HCT116 (cell line): ENCODE measurements at places on chromosomes 11 and 22. TPM values are rescaled to one million over a fixed set of nuclear protein-coding genes. Genes with fewer than 3 reads are reported as not detected.
A peak's percentile ranks its signal among the peaks of the same experiment; 100 is the strongest.

SYT9 gene
- not detected for total RNA-seq

- no peak overlapping the region for H3K4me3 ChIP-seq
- H3K4me1 ChIP-seq = no peaks in the 10 kb centered on the region
- no peak for DNase-seq
- no peaks in the 10 kb centered on the region for H3K36me3 ChIP-seq
- no peaks in the 10 kb centered on the region for H3K27me3 ChIP-seq
Observed at GRCh38 chr11:118171269-118172062, 5.0 kb downstream of the SCN2B start.

SSTR3 gene
- not detected for total RNA-seq

BATF2 gene
- total RNA-seq = 2.1 TPM

TRPC6 gene
- total RNA-seq = not detected

KBTBD3 gene
- total RNA-seq = 10.4 TPM

DNA sequence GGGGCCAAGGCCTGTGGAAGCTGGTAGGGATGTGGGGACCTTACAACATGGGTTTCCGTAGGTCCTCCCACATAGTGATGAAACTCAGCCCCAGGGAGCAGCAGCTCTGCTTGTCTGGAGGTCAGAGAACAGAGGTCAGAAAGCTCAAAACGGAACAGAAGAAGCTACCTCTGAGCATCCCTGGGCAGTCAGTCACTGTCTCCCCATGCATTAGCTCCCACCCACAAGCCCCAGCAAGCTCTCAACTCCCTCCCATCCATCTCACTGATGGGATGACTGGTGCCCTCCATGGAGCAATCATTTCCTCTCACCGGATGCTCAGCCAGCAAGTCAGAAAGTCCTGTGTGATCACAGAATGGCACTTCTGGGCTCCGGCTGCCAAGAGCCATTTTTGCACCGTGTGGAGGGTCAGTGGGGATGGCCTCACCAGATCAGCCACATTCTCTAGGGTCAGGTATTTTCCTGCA, 1.9 kb downstream of the TPP1 start:
- peaks cover 4% of the 10 kb centered on the region; the same call in 1 of the 2 replicates for H3K36me3 ChIP-seq
- DNase-seq = no peak
- peaks cover 5% of the 10 kb centered on the region for H3K4me1 ChIP-seq
- H3K27ac ChIP-seq = no peak overlapping the region
- no peaks in the 10 kb centered on the region for H3K27me3 ChIP-seq
- no peak overlapping the region for H3K4me3 ChIP-seq

GRCh38 chr11:27227736-27228135, 135.3 kb downstream of the CCDC34 start:
- DNase-seq = no peak
- H3K27me3 ChIP-seq = no peaks in the 10 kb centered on the region
- H3K4me1 ChIP-seq = no peaks in the 10 kb centered on the region
- H3K27ac ChIP-seq = no peak overlapping the region
- H3K36me3 ChIP-seq = no peaks in the 10 kb centered on the region

GRCh38 chr11:117239295-117239694, 6.8 kb downstream of the RNF214 start:
- 0 out of 2 replicates have a peak, but pooled peaks cover 8% of the 10 kb centered on the region for H3K36me3 ChIP-seq
- H3K27me3 ChIP-seq = no peaks in the 10 kb centered on the region
- no peak overlapping the region for H3K4me3 ChIP-seq

DNA sequence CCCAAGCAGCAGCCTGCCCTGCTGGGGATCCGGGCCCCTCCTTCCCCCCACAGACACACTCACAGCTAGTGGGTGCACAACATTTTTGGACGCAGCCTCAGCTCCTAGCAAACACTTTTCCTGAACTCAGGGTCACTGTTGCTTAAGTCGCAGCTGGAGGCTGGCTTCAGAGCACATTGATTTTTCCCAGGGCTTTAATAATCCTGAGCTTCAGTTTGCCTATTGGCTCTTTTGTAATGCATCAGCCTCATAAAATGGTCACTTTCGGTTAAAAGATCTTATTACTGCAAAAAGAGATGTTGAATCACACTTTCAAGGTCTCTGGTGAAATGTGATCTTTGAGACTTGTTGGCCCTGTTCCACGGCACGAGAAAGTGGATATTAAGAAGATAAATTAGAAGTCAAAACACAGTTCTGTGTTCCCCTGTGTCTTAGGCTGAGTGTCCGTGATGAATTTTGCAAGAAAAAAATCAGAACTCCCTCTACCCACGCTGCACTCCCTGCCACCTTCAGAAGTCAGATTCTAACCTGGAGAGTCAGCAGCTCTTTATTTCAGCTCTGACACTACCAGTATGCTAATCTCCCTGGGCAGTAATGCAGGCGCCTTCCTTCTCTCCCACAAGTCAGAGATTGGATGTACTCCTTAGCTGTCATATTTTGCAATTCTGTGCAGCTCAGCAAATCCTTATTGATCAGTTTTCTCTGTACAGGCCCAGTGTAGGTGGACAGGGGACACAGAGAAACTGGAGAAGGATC, 158.2 kb upstream of the E2F8 start:
- no peak overlapping the region for H3K4me3 ChIP-seq
- no peaks in the 10 kb centered on the region for H3K4me1 ChIP-seq
- no peak overlapping the region for H3K27ac ChIP-seq
- DNase-seq = no peak
- H3K27me3 ChIP-seq = peaks cover 31% of the 10 kb centered on the region; the same call in 1 of the 2 replicates

SAA1 gene
- 8.6 TPM for total RNA-seq

DNA sequence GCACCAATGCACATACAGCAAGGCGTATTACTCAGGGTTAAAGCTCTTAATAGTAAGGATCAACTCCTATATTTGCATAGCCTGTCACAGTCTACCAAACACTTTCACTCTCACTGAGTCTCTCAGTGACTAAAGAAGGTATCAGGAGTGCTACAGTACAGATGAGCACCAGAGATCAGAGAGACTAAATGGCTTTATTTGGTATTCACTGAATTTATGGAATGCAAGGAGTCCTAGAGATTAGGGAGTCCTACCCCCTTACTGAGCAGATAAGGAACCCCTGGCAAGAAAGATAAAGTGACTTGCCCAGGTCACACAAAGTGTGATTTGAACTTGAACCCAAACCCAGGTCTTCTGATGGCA, 396.4 kb upstream of the CCDC90B start:
- no peak overlapping the region for H3K27ac ChIP-seq
- DNase-seq = no peak
- H3K4me3 ChIP-seq = no peak overlapping the region
- H3K4me1 ChIP-seq = no peaks in the 10 kb centered on the region
- no peaks in the 10 kb centered on the region for H3K36me3 ChIP-seq

DNA sequence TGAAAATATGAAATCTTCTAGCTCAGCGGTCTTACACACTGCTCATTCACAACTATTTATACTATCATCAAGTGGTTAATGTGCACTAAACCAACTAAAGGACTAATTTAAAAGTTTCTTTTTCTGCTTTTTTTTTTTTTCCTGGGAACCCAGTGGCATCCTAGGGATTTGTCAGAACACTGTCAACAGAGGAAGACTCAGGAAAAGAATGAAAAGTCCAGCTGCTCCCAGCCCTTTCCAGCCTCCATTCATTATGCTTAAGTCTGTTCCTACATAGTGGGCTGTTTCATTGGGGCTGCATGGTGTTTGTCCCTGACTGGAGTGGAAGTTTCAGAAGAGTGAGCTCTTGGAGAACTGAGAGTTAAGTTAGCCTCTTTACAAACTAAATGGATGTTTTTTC, 391.1 kb downstream of the AASDHPPT start:
- H3K36me3 ChIP-seq = no peaks in the 10 kb centered on the region
- H3K27ac ChIP-seq = no peak overlapping the region
- no peak overlapping the region for H3K4me3 ChIP-seq
- no peak for DNase-seq
- H3K4me1 ChIP-seq = no peaks in the 10 kb centered on the region

GRCh38 chr11:91433284-91434010, 791.2 kb upstream of the FAT3 start:
- no peak for DNase-seq
- H3K4me1 ChIP-seq = no peaks in the 10 kb centered on the region
- no peaks in the 10 kb centered on the region for H3K27me3 ChIP-seq
- no peaks in the 10 kb centered on the region for H3K36me3 ChIP-seq
- H3K4me3 ChIP-seq = no peak overlapping the region

PPP1CA gene
- 238 TPM for total RNA-seq

CLTCL1 gene
- 7.1 TPM for total RNA-seq

- no peak overlapping the region for H3K27ac ChIP-seq
- H3K27me3 ChIP-seq = no peaks in the 10 kb centered on the region
- DNase-seq = no peak
- H3K4me3 ChIP-seq = no peak overlapping the region
Observed at GRCh38 chr11:77381729-77382665, 80.5 kb upstream of the GDPD4 start.

- no peak overlapping the region for H3K4me3 ChIP-seq
- no peak for DNase-seq
- no peaks in the 10 kb centered on the region for H3K36me3 ChIP-seq
- H3K27ac ChIP-seq = no peak overlapping the region
- no peaks in the 10 kb centered on the region for H3K4me1 ChIP-seq
Observed at GRCh38 chr11:94018721-94019120, 2.4 kb upstream of the HEPHL1 start.

GRCh38 chr22:30115705-30116104, 35.4 kb downstream of the HORMAD2 start:
- H3K27me3 ChIP-seq = no peaks in the 10 kb centered on the region
- H3K36me3 ChIP-seq = no peaks in the 10 kb centered on the region
- no peak overlapping the region for H3K4me3 ChIP-seq
- H3K27ac ChIP-seq = no peak overlapping the region
- DNase-seq = peak; percentile 8

DNA sequence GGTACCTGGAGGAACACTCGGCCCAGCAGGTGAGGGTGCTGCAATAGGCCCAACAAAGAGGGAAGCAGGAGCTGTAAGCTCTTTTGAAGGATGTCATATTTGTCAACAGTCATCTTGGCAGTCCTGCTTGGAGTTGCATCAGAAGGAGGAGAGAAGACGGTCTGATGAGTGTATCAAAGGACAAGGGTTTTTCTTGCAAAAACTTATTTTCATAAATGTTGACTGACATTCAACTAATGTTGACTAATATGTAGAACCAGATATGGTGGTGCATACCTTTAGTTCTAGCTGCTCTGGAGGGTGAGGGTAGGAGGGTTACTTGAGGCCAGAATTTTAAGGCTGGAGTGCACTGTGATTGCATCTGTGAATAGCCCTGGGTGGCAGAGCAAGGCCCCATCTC, 72.3 kb downstream of the CABIN1 start:
- H3K4me3 ChIP-seq = no peak overlapping the region
- no peak for DNase-seq
- H3K27ac ChIP-seq = no peak overlapping the region
- H3K4me1 ChIP-seq = no peaks in the 10 kb centered on the region
- peaks cover 31% of the 10 kb centered on the region for H3K36me3 ChIP-seq

DNA sequence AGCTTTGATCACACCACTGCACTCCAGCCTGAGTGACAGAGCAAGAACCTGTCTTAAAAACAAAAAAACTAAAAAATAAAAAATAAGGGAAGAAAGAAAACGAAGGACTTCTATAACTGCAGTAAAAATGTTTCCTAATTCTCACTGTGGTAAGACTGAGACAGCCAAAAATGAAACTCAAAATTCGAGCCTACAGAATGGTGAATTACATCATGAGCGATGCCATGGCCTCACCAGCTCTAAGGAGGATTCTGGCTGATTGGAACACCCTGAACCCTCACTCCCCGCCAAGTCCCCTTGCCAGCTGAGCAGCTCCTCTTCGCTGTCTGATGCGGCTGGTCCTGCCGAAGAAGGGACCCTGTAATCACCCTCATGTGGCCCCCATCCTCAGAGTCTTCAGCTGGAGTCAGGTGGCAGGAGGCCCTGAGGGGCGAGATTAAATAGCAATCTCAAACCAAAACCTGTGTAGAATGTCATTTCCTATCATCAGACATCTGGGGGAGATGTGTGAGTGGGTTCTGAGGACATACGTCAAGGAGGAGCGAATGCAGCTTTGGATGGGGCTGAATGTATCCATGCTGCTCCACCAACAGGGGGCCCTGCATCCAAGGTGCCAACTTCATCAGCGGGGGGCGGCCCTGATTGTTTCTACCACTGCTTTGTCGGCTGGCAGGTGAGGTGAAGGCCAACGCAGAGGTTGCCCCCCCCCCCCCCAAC, 29.2 kb downstream of the PDGFB start:
- H3K4me3 ChIP-seq = no peak overlapping the region
- no peaks in the 10 kb centered on the region for H3K27me3 ChIP-seq
- H3K4me1 ChIP-seq = peaks cover 57% of the 10 kb centered on the region
- no peaks in the 10 kb centered on the region for H3K36me3 ChIP-seq

CASP5 gene
- not detected for total RNA-seq

TEF gene
- total RNA-seq = 16.5 TPM

TSSK2 gene
- total RNA-seq = not detected

DNA sequence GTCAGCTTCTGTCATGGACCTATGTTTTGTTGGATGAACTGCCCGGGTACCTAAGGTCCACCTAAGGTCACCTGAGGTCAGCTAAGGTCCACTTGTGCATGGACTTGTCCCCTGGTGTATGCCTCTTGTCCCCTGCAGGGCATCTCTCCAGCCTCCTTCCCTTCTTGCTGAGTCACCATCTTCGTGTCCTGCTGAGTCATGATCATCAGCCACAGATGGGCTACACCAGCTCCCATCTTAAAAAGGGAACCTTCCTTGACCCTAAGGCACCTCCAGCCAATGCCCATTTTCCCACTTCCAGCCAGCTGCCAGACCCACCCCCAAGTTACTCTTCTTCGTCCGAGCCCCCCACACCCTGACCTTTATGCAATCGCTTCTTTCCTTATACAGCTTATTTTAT, 544.9 kb downstream of the TBC1D22A start:
- no peak overlapping the region for H3K27ac ChIP-seq
- no peaks in the 10 kb centered on the region for H3K27me3 ChIP-seq
- H3K4me3 ChIP-seq = no peak overlapping the region
- no peak for DNase-seq
- H3K4me1 ChIP-seq = peaks cover 44% of the 10 kb centered on the region

DNA sequence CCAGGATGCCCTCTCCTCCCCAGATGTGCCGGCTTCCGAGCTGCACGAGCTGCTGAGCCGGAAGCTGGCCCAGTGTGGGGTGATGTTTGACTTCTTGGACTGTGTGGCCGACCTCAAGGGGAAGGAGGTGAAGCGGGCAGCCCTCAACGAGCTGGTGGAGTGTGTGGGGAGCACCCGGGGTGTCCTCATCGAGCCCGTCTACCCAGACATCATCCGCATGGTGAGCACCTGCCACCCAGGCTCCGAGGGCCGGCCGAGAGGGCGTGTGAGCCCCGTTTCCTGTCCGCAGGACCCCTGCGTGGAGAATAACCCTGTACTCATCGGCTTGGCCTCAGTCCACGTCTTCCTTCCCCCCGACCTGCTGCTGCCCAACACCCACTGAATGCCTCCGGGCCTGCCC, 2.2 kb downstream of the PPP2R5B start:
- no peak for DNase-seq
- no peak overlapping the region for H3K27ac ChIP-seq
- no peaks in the 10 kb centered on the region for H3K36me3 ChIP-seq
- H3K4me1 ChIP-seq = peaks cover 18% of the 10 kb centered on the region

CRYAB gene
- total RNA-seq = not detected

GRCh38 chr11:47394322-47395222, 13.8 kb upstream of the SLC39A13 start:
- no peaks in the 10 kb centered on the region for H3K36me3 ChIP-seq
- no peaks in the 10 kb centered on the region for H3K27me3 ChIP-seq
- no peaks in the 10 kb centered on the region for H3K4me1 ChIP-seq
- no peak for DNase-seq
- no peak overlapping the region for H3K27ac ChIP-seq
- no peak overlapping the region for H3K4me3 ChIP-seq
